ENCODE measurements at places on chromosomes 7 and 10.

DNA sequence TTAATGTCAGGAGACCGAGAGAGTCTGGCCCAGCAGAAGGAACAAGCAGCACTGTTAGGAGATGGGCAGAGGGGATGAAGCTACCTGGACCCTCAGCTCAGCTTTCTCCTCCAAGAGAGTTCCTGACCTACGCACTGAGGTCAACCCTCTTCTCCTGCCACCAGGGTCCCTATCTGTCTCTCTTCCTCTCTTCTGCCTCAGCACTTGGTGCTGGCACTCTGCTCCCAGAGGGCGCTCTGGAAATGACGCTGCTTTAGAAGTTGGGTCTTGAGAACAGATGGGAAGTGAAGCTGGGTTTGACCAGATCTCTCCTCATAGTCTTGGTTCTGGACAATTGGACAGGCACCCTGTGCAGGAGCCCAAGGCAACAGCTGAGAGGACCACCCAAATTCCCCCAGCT, 216.0 kb upstream of the AGK start:
- no peak for DNase-seq

GRCh38 chr7:112869111-112869774, 79.0 kb upstream of the TMEM168 start:
- peak; percentile 39 for DNase-seq

DNA sequence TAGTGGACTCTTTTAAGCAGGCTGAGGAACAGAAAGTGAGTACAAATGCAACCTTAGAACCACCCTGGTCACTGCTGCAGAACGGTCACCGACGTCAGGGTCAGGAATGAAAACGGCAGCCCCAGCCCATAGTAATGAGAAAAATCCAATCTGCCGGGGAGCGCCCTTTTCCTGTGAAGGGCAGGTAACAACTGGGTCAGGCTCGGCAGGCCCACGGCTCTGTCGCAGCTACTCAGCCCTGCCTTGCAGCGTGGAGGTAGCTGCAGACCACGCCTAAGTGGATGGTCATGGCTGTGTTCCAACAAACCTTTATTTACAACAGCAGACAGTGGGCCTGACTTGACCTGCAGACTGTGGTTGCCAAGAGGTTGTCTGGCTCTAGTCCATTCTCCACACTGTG, 563.2 kb downstream of the DNAJB6 start:
- DNase-seq = no peak

DNA sequence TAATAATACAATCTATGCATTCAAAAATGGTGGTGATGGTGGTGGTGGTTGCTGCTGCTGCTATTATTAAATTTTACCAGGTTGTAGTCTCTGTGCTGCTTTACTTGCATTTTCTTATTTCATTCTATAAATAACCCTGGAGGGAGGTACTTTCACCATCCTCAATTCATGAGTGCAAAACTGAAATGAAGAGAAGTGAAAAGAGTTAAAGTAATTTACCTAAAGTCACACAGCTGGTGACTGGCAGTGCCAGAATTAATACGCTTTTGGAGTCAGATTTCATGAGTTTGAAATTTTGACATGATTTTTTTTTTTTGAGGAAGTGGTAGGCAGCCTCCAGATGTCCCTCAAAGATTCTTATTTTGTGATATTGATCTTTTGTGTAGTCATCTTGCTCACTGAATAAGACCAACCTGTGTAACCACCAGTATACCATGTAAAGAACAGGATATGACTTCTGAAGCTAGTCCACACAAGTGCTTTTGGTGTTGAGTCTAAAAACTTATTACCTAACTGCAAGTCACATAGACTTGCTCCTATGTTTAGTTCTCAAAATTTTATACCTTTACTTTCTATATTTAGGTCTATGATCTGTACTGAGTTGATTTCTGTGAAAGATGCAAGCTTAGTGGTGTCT, 218.8 kb downstream of the ZWINT start:
- no peak for DNase-seq

DNA sequence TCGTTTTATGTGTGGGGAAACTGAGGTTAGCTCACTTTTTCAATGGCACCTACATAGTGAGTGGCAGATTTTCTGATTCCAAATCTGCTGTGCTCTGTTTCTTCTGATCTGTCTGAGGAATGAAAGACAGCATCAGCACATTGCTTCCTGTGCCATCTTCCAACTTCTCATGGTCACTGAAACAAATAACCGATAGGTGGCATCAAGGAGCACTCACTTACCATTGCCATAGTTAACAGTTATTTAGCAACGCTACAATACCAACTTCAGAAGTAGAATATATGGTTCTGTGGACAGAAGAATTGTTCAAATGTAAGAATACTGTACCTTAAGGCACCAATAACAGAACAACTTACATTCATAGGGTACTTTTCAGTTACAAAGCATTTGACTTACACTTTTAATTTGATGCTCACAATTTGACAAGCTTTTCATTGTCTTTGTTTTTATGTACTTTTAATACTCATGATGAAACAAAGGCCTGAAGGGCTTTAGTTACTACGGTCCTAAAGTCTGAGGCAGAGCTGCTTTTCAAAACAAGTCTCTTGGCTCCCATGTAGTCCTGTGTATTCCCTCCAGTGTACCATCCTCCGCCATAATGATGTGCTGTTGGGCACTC, 228.9 kb upstream of the TCF7L2 start:
- no peak for DNase-seq

DNA sequence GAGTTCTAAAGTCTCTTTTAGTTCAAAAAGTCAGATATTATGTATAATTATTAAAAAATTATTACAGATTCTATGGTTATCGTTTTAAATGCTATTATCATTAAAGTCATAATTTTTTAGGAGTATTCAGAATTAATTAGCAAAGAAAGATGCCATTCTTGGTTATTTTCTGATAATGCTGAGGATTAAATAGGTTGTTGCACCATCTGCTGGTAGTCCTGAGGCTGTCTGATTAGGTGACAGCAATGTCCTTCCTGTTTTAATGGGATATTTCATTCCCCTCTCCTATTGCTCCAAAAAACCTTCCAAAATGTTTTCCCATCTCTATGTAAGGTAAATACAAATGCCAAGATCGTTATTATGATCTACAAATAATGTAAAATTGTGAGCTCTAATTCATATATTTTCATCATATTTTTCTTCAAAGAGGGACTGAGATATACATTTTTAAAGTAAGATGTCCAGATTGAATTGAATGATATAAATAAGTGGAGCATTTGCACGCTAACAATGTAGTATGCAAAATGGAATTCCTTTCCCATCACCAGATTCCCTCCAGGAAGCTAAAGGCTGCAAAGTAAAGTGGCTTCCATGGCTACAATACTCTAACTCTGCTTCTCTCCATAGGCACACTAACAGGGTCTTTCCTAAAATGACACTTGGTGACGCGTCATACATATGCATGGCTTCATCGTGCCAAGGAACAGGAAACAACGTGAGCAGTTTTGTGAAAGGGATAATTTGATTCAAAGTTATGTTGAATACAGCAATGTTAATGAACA, 58.8 kb upstream of the AKR1E2 start:
- DNase-seq = no peak

DNA sequence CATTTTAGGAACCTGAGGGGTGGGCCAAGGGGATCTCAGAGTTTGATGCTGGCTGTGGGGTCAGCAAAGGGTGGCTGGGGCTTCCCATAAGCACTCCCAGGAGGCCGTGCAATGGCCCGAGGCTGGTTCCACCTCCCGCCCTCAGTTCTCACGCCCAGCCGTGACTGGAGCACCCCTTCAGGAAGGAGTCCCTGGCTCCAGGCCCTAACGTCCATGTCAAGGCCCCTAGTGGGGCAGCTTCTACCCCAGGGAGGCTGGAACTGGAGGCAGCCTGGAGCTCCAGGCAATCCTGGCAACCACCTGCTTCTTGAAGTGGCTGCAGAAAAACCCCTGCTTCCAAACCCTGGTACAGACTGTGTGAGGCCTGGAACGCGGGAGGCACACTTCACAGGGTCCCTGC, 165.5 kb downstream of the DIP2C start:
- no peak for DNase-seq

DNA sequence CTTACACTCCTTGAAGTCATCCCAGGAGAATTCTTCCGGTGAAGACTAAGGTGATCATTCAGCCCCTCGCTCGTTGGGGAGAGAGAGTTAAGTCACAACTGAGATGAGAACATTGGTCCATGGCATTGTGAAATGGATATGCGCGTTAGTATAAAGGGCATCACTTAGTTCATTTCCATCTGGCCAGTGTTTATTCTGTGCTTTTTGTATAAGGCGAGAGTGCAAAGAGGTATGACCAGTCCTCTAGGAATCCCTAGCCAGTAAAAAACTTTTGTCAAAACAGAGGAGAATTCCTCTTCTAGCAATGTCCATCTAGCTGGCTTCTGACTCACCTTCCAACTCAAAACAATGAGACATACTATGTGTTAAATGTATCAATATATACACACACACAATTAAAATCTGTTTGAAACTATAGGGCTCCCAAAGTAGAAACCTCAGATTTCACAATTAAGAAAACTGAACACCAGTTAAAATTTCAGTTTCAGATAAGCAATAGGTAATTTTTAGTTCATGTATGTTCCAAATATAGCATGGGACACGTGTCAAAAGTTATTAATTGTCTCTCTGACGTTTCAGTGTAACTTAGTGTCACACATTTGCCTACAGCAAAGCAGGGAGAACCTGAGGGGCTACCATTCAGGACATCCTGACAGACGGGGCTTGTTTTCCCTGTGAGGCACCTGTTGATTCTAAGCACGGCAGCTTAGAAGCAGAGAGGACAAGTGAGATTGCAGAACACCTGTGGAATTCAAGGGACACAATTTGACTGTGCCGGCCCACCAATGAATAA, 158.9 kb downstream of the KLF6 start:
- no peak for DNase-seq

DNA sequence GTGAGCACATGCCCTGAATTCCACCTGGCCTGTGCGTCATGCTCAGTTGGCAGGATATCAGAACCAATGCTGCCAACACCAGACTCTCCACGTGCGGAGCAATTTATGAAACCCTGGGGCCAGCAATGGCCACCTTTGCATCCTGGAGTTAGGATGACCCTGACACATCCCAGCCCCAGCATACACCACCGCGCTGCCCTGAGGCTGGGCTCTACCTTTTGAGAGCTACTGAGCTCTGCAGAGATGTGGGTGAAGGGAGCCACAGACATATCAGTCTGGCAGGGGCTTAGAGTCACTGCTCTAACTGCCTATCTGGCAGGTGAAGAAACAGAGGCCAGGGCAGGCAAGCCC, 41.9 kb downstream of the SYPL1 start:
- DNase-seq = no peak

- no peak for DNase-seq
Measured at GRCh38 chr10:68665841-68666240, 55.2 kb upstream of the CCAR1 start.

GRCh38 chr7:39075210-39075609, 97.5 kb downstream of the POU6F2 start:
- no peak for DNase-seq

DNA sequence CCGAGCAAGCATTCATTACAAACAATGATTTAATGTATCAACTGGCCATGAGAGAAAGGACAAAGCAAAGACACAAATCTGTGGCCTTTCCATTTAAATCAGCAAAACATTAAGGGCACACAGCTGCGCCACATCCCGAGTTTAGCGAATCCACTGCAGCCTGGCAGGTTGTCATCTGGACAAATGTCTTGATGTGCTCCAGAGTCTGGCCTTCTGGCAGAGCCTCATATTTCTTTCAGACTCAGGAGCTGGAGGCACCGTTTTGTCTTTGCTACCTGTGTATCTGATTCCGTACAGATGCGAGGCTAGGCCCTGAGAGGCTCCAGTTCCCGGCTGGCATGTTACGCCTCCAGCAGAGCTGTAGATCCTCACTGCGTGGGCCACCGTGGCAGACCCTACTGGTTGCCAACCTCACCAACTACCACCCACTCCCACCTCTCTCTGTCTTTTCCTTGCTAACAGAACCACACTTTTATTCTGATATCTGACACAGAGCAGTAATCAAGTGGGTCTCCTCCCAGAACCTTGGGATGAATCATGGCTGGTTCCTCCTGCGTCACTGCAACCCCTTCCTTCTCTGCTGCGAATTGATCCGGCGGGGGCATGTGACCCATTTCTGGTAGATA, 40.9 kb upstream of the EFCAB10 start:
- no peak for DNase-seq

DNA sequence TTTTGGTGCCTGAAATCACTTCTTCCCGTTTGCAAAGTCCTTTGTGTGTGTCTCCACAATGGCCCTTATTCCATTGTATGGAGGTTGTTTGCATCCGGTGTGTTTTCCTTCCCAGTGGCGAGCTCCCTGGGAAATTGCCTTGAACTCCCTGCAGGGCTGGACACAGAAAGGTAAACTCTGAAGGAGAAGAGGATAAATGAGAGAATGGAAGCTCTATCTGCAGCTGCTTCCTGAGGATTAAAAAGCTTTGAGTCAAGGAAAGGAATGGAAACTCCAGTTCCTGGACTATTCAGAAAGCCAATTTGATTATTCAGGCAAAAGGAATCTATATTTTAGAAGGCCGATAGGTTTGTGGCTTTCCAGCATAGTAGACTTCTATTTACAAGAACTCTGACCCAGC, 4.4 kb upstream of the GRK5 start:
- DNase-seq = no peak

DNA sequence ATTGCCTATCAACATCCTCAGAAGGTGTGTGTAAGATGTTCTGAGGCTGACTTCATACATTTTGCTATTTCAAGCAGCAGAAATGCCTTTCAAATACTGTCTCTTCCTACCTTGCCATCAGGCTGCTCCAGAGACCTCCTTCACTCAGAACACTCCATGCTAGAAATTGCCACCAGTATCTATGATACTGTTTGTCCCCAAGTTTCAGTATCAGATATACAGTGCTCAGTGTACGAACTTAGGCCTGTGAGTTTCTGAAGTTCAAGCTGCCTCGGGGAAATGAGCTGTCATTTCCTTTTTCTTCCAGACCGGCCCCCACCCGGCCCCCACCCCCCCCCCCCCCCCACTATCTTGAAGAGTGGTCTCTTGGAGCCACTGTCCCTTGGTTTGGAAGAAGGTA, 373.4 kb upstream of the CHRM2 start:
- DNase-seq = no peak

GRCh38 chr7:75892634-75893272, 13.9 kb downstream of the RHBDD2 start:
- no peak for DNase-seq

DNA sequence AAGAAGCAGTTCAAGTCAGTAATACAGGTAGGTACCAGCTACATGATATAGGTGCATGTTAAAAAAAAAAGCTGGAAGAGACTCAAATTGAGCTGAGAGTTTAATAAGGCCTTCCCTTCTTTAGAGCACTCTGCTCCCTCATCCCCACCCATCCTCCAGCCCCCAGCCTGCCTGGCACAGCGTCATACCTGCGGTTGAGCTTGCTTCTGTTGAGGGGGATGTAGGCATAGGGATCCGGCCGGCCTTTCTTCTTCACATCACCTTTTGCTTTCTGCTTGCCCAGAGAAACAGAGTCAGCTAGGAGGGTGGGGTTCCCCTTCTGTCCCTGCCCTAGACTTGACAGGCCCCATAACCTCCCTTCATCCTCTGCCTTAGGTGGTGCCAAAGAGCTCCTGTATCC, 23.8 kb upstream of the FRAT2 start:
- DNase-seq = no peak

DNA sequence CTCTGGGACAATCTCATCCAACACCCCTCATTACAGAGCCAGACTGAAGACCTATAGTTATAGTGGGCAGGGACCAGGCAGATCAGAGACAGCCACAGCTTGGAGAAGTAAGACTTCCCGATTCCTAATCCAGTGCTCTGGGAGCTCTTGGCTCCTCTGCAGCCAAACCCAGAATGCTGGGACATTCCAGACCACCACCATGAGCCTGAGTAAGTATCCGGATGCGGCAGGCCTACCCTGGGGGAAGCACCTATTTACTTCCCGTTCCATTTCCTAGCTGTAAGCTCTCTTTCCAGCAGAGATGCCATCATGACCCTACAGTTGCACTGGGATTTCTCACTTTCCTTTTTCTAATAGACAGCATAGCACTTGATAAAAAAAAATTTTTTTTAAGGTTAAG, 16.4 kb downstream of the HIP1 start:
- DNase-seq = no peak

All from stimulated activated CD8-positive, alpha-beta memory T cell treated with anti-CD3 and anti-CD28 coated beads, Interleukin-2, amount 100 ng/mL, for 48 hours (primary cell).